Type B pancreatic cell (in vitro differentiated cells): ENCODE measurements at places on chromosomes 16 and 17. TPM values are rescaled to one million over a fixed set of nuclear protein-coding genes. Genes with fewer than 3 reads are reported as not detected.

Gene ZFPM1
- 24.0 and 26.7 TPM in 2 replicates for total RNA-seq

Gene TP53TG3F
- not detected in 2 replicates for total RNA-seq

Gene KRTAP9-4
- not detected in 2 replicates for total RNA-seq

DNA sequence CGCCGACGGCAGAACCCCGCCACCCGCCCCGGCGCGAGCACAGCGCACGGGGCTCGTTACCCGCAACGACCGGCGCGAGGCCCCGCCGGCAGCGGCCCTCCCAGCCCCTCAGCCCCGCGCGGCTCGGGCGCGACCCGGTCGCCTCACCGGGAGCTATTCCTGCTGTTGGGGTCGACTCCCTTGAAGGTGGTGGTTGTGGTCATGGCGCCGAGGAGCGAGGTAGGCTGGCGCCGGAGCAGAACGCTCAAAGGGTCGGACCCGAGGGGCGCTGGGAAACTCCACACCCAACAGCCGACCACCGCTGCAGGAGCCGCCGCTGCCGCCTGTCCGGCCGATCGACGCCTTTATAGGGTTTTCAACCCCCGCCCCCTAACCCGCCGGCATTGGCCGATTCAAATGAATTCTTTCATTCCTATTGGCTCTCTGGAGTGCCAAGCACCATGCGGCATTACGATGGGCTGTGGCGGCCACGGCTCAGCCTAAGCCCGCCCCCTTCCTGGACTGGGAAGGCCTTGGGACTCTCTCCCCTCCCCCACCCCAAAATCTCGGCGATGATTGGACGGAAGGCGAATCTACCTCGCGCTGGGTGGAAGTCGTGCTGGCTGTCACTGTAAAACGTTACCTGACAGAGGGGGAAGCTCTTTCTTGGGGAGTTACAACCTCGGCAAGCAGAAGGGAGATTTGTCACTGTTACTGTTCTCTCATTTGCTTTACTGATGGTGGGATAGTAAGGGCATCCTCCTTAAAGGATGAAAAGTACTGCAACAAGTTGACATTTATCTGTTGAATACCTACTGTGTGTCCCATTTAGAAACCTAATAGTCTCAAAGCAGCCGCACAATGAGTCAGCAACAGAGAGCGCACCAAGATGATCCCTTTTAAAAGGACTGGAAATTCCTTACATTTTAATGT, at the start of gene JPT1:
JPT1 (minus strand) TSS at position 318 of the 912 bp plus-strand sequence; CDS start at position 203, 115 bp downstream.
- H3K4me1 ChIP-seq: peaks cover 24% of the 10 kb centered on the region
- H3K27me3 ChIP-seq: peaks cover 3% of the 10 kb centered on the region
- peak within 1 kb of the TSS; percentile 94 for H3K4me3 ChIP-seq
- H3K36me3 ChIP-seq: peaks cover 22% of the 10 kb centered on the region

DNA sequence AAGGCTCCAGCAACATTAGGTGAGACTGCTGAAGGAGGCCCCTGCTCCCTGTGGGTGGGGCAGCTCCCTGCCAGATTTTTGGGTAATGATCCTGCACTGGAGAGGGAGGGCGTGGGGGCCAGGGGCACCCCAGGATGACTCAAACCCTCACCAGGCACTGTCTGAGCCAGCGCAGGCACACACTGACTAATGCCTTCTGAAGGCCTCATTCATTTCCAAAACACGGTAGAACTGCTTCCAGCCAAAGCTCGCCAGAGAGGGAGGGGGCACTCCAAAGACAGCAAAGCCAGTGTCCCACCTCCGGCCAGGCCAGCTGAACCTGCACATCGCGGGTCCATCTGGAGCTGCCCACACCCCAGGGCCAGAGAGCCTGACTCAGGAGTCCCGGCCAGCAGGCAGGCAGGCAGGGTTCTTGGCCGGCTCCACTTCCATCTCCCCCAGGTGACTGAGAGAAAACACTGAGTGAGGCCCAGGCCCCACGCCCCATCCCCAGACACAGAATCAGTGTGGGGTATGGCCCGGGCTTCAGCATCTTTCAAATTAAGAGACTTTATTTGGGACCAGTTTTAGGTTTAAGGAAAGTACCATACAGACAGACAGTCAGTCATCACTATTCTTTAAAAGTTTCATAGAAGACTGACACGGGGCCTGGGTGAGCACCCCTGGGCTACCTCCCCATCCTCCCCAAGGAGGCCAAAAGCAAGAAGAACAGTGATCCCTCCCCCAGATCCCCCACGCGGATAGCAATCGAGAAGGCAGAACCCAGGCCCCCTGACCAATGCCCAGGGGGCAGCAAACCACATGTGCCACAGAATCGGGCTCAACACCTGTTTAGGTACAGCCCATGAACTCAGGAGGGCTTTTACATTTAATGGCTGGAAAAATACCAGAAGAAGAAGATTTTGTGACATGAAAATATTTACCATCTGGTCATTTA, 2.3 kb downstream of the PIEZO1 start:
- H3K27ac ChIP-seq: peak overlapping the region; percentile 86
- H3K4me1 ChIP-seq: peaks cover 22% of the 10 kb centered on the region
- no peaks in the 10 kb centered on the region for H3K36me3 ChIP-seq
- no peak for DNase-seq

DNA sequence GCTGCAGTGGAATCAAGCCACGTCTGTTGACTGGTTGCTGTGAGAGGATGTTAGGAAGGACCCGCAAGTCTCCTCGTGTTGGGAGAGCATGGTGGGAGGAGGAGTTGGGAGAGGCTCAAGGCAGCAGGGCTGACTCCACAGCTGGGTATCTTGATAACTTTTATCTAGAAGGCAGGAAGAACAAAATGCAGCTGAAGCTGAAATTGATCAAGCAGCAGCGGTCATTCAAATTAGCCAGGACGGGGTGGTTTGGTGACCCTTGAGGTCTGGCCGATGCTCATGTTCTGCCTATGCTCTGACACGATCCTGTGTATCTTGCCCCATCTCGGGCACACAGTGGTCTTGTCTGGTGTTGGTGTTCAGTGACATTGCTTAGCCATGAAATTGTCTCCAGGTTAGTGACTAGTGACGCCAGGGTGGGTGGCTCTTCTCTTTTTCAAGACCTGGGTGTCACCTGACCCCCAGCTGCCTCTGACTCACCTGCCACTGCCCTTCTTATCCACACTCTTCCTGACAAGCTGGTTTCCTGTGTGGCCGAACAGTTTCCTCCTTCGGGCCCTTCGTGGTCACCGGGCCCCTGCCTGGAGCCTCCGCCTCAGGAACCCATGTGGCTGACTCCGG, 19.1 kb downstream of the NPTX1 start:
- H3K27me3 ChIP-seq: peaks cover 39% of the 10 kb centered on the region
- H3K4me1 ChIP-seq: peaks cover 12% of the 10 kb centered on the region
- DNase-seq: no peak
- peak overlapping the region; percentile 37 for H3K27ac ChIP-seq
- peak overlapping the region; percentile 5 for H3K4me3 ChIP-seq
- no peaks in the 10 kb centered on the region for H3K36me3 ChIP-seq
